ENCODE measurements at places on chromosomes 2 and 18. TPM values are rescaled to one million over a fixed set of nuclear protein-coding genes. Genes with fewer than 3 reads are reported as not detected.

DNA sequence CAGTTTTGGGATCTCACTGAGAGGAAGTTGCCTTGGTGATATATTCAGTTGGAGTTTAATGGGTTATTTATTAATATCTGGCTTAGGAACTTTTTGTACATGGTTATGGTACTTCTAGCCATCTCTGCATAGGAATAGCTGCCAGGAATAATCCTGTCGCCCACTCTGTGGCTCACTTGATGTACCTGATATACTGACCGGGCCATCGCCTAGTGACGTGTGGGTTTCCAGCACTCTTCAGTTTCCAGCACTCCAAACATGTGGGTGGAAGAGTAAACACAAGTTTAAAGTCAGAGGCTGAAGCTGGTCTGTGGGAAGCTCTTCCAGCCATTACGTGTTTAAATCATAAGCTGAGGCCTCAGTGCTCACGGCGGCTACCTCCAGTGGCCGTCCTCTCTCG, 44.3 kb upstream of the AGAP1 start:
- H3K27me3 ChIP-seq = no peaks in the 10 kb centered on the region
- H3K36me3 ChIP-seq = no peaks in the 10 kb centered on the region
- no peak for DNase-seq
- H3K27ac ChIP-seq = no peak overlapping the region
- H3K4me1 ChIP-seq = no peaks in the 10 kb centered on the region
- H3K4me3 ChIP-seq = no peak overlapping the region

VWC2L gene
- total RNA-seq = not detected

GRCh38 chr18:30491815-30492551, 550.6 kb downstream of the DSC3 start:
- H3K4me1 ChIP-seq = no peaks in the 10 kb centered on the region
- no peak for DNase-seq
- no peaks in the 10 kb centered on the region for H3K36me3 ChIP-seq
- no peak overlapping the region for H3K4me3 ChIP-seq
- no peak overlapping the region for H3K27ac ChIP-seq

DNA sequence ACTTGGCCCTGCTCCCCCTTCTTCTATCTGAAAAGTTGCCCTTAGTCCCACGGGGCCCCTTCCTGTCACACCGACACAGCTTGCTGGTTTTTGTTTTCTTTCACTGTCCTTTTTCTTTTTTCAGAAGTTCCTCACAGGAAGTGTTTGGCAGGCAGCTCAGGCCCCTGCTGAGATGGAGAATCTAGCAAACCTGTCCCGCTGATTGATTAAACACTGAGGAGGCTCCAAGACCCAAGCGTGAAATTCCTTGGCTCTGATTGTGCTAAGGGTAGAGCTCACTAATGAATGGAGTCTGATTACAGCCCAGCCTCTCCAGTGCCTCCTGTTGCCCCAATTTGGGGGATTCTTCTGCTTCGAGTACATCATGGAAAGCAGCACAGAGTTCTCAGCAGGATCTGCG, 365.9 kb upstream of the MEX3C start:
- no peak overlapping the region for H3K4me3 ChIP-seq
- H3K4me1 ChIP-seq = no peaks in the 10 kb centered on the region
- DNase-seq = no peak
- no peak overlapping the region for H3K27ac ChIP-seq
- H3K27me3 ChIP-seq = no peaks in the 10 kb centered on the region

DNA sequence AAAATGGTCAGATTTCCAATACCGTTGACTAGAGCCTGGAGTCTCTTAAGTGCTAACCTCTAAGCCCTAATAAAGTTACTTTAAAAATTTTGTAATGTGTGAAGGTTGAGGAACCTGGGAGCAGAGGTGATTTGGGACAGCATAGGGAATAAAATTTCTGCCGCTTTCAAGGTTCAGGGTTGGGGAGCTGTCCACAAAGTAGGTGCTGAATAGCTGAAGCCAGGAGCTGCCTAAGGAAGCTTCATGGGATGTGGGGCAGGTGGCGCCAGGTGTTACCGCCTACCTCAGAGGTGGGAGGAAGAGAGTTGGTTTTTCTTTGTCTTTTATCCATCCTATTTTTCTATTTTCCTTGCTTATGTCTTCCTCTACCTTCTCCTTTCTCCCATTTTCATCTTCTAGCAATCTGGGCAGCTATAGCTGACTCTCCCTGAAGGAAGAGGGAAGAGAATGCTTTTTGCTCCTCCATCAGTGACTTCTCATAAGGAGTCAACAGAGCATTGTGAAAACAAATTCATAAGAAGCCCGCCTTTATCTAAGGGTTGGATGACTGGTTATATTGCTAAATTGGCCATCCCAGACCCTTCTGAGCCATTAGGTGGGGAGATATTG, 178.7 kb downstream of the CLIP4 start:
- H3K36me3 ChIP-seq = no peaks in the 10 kb centered on the region
- no peak overlapping the region for H3K27ac ChIP-seq
- DNase-seq = peak; percentile 52

ABI2 gene
- total RNA-seq = 28.5 TPM

IL36B gene
- not detected for total RNA-seq

ZSWIM2 gene
- not detected for total RNA-seq

DNA sequence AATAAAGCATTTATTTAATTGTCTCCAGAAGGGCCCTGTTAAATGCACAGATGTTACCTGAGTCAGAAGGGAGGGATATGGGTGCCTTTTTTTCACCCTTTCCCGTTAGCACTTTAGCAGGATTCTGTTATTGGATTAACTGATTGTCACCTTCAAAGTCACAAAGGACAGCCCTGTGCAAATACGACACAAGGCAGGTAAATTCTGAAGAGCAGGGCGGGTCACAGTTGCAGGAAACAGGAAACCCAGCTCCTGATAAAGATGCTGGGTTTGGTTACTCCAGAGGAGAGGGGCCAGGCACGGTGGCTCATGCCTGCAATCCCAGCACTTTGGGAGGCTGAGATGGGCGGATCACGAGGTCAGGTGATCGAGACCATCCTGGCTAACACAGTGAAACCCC, 11.4 kb upstream of the PKDCC start:
- DNase-seq = no peak
- peaks cover 15% of the 10 kb centered on the region for H3K27me3 ChIP-seq
- no peaks in the 10 kb centered on the region for H3K36me3 ChIP-seq
- H3K27ac ChIP-seq = no peak overlapping the region
- no peak overlapping the region for H3K4me3 ChIP-seq

C2orf68 gene
- total RNA-seq = 43.4 TPM

GRCh38 chr2:161982548-161983330, 91.3 kb downstream of the DPP4 start:
- no peak for DNase-seq
- H3K27ac ChIP-seq = no peak overlapping the region
- peaks cover 47% of the 10 kb centered on the region for H3K36me3 ChIP-seq
- H3K4me3 ChIP-seq = no peak overlapping the region

TAF1B gene
- total RNA-seq = 33.0 TPM

DNA sequence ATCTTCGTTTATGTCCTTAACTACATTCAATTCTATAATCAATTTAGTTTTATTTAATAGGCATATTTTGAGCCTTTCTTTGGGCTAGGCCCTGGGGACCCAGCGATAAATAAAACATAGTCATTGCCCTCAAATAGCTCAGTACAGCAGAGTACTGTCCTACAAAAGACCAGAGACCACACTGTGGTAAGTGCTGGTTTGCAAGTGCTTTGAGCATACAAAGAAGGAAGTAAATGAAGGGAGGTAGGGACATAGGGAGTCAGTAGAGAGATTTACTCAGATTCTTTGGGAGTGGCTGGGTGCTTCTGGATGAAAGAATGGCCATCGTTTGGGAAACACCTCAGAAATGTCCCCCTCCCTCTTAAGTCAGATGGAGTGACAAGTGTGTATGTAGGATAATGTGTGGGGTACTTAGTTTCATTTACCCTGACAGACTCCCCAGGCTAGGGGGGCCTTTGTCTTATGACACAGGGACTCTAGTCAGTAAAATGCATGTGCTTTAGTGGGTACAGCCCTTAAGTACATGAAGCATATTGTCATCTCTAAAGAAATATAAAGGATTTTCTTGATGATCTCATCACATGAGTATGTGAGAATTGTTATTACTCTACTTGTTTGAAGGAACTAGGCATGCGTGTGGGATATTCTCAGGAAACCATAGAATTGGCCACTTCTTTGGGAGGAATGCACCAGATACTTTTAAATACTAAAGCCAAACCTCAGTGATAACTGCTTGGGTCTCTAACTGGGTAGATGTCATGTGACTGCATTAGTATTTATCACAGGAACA, 35.1 kb downstream of the MAPRE2 start:
- no peaks in the 10 kb centered on the region for H3K27me3 ChIP-seq
- no peak overlapping the region for H3K27ac ChIP-seq
- no peak for DNase-seq
- peaks cover 22% of the 10 kb centered on the region for H3K36me3 ChIP-seq

DNA sequence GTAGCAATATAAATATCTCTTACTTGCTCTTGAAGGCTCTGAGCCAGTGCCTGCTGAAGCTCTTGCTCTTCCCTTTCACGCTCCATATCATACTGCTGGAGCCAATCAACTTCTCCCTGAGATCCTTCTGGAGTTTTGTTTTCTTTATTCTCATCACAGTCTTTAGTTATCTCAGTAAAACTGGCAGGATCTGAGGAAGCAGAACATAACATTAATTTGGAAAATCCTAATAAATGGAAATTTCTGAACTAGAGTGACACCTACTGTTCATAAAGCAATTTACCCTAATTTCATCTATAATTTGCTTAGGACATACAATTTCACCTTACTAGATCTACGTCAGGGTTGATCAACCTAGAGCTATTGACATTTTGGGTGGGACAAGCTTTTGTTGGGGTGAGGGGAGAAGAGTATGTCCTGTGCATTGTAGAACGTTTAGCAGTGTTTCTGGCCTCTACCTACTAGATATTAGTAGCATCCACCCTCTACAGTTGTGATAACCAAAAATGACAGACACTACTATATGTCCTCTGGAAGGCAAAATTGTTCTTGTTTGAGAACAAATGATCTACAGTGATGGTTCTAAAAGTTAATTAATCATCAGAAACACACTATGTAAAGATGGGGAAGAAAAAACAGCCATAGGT, 47.2 kb downstream of the VIL1 start:
- H3K4me1 ChIP-seq = peaks cover 10% of the 10 kb centered on the region
- peaks cover 48% of the 10 kb centered on the region for H3K36me3 ChIP-seq
- H3K27ac ChIP-seq = no peak overlapping the region
- no peak overlapping the region for H3K4me3 ChIP-seq
- H3K27me3 ChIP-seq = no peaks in the 10 kb centered on the region

DNA sequence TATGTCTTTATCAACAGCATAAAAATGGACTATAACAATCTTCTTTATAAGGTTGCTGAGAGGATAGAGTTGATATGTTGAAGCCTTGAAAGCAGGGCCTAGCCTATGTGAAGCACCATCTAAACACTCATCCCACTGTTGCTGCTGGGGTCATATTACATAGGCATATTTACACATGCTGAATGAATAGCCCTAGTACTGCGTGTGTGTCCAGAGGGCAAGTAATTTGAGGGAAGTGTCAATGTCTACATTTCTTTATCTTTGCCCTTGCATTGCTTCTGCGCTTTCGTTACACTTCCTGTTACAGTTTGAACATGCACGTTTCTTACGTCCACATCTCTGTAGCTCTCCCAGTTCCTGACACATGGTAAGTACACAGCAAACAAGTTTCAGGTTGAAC, 280.3 kb upstream of the ATP5MC3 start:
- no peaks in the 10 kb centered on the region for H3K27me3 ChIP-seq
- no peaks in the 10 kb centered on the region for H3K4me1 ChIP-seq
- DNase-seq = no peak
- no peak overlapping the region for H3K4me3 ChIP-seq

DNA sequence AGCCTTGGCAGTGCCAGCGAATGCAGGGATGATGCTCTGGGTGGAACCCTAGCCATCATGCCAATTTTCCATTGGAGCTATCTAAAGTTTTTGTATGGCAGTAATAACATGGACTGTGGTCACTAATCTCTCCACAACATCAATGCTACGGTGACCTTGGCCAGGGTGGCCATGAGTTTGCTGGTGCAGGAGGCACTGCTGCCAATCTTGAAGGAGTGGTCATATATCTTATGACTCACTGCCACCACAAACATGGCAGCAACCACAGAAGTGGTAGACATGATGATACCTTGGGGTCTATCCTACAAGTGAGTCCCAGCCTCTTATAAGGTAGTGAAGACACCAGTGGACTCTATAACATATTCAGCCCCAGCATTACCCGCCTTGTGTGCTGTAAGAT, 104.6 kb downstream of the EVA1A start:
- H3K27me3 ChIP-seq = peaks cover 4% of the 10 kb centered on the region
- no peak for DNase-seq
- H3K36me3 ChIP-seq = no peaks in the 10 kb centered on the region
- H3K27ac ChIP-seq = no peak overlapping the region

MYO1B gene
- total RNA-seq = 2.6 TPM

DNA sequence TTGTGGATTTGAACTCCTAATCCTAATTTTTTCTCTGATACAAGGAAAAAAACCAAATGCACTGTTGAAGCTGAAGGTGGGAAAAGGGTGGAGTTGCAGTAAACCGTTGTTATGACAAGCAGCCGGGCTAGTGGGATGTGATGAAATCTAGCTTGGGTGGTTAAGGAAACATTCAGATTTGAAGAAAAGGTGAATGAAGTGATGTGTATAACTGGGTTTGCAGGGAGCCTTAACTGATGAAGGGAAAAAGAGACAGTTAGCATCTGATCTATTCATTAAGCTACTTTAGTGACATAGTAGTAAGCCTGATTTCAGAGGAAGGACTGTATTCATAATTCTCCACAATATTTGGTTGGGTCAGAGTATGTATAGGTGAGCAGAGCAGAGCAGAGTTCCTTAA, 3.5 kb downstream of the EML6 start:
- H3K4me3 ChIP-seq = no peak overlapping the region
- H3K27ac ChIP-seq = no peak overlapping the region
- H3K36me3 ChIP-seq = no peaks in the 10 kb centered on the region
- H3K27me3 ChIP-seq = peaks cover 49% of the 10 kb centered on the region
- peaks cover 18% of the 10 kb centered on the region for H3K4me1 ChIP-seq
- no peak for DNase-seq

DNA sequence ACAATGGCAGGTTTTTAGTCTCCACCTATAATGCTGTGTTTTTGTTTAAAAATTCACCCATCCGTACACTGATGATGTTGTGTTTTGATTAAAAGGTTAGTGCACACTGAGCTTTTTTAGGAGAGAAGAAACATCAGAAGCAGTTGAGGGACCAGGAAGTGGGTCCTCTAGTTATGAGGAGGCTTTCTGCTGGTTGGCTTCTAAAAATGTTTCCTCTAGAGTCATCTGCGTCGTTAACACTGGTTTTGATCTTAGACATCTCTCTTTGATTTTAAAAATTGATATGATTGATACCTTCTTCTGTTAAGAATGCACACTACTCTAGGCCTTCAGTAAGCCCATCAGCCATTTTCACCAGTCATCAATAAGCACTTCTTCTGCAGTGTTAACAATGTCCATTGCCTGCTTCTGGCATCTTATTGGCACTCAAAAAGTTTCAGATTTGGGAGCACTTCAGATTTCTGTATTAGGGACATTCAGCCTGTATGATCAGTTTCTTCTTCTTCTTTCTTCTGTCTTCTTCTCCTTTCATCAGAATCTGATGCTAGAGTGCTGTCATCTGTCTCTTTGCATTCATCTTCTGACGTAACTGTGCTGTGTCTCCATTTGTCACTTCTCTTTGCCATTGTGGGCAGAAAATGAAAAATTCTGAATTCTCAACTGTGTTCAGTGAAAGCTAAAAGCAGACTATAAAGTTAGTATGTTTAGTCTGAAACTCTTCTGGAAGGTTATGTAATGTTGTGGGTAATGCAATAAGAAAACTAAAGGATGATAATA, 56.3 kb downstream of the PHLPP1 start:
- H3K36me3 ChIP-seq = peaks cover 4% of the 10 kb centered on the region
- H3K4me3 ChIP-seq = no peak overlapping the region
- no peaks in the 10 kb centered on the region for H3K27me3 ChIP-seq
- peak overlapping the region; percentile 37 for H3K27ac ChIP-seq
- peaks cover 20% of the 10 kb centered on the region for H3K4me1 ChIP-seq
- DNase-seq = no peak

All from activated CD8-positive, alpha-beta T cell treated with anti-CD3 and anti-CD28 coated beads, Interleukin-2, amount 10 ng/mL, durations not matched to agents 7 days and 5 days (primary cell).